ENCODE measurements at places on chromosomes 6 and 20.
A peak's percentile ranks its signal among the peaks of the same experiment; 100 is the strongest.

DNA sequence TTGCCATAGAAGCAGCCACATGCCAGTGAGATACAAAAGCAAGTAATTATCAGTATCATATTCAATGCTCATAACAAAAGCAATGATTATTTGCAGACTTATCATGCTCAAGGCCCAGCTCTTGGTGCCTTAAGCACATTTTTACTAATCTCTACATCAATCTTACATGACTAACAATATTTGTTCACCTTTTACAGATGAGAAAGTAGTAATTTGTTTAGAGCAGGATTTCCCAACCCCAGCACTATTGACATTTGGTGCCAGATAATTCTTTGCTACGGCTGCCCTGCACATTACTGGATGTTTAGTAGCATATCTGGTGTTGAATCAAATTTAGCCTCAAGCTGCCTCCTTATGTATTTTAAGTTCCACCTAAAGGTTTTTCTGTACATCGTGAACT, 19.0 kb upstream of the DOK5 start:
- DNase-seq = no peak

- no peak for DNase-seq
These were observed 13.8 kb upstream of the SIRT5 start for GRCh38 chr6:13560651-13561044.

- DNase-seq = no peak
These were observed 27.3 kb downstream of the RRBP1 start for GRCh38 chr20:17654649-17655285.

DNA sequence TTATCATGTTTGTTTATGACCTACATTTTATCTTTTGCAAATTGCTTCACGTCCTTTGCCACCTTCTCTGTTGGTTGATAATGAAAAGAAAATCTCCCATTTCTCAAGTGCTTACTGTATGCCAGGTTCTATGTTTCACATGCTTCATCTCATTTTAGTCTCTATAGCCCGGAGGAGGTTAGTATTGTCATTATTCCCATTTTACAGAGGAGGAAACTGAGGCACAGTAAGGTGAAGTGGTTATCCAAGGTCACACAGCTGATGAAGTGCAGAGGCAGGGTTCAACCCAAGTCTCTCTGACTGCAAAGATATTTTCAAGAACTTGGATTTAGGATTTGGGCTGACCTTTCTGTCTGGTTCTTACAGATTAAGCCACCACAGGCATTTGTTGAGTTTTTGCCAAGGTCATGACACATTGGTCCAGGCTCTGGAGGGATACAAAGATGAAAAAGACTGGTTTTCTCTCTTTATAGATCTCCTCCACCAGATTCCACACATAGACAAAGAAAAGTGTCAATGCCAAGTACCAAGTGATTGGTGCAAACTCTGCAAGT, 20.6 kb downstream of the CNBD2 start:
- DNase-seq = no peak

- DNase-seq = no peak
These were observed 53.4 kb downstream of the EDN1 start for GRCh38 chr6:12343440-12344162.

- no peak for DNase-seq
These were observed 21.5 kb upstream of the MRPS18A start for GRCh38 chr6:43708860-43709653.

DNA sequence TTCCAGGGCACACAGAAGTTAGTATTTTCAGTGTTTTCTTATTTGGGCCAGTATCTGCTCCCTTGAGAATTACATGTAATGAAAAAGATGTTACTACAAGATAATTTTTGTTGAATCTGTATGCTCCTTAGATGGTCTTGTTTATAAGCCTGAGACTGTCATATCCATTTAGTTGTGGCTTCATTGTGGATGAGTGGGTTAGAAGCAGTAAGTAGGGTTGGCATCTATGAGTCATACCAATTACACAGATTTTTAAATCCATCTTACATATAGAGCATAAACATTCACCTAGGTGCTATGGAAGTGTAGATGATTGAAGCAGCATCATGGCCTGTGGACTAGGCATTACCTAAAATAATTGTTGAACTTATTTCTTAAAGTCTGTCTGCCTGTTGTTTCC, 13.5 kb upstream of the BAG2 start:
- no peak for DNase-seq

DNA sequence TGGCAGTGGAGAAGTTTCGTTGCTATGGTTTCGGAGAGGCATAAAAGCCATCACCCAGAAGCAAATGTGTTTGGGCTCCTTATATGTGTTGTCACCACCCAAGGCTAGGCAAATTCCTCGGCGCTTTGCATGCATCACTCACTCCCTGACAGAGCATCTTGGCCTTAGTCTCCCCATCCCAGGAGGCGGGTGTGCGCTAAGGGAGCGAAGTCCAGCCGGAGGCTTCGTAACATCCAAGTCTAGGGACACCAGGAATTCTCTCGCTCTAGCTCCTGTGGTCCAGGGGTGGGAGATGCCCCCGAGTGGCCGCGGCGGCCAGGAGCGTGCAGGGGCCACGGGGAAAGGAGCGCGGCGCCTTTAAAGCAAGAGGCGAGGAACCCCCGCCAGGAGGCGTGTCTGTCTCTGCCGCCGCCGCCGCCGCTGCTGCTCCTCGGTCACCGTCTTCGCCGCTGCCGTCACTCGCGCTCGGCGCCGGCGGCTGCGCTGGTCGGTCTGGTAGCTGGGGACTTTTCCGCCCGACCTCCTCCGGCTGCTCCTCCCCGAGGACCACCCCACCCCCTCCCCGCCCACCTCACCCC, at the start of gene GRIK2:
TSS of gene GRIK2 (plus strand) at position 458 of the 578 bp plus-strand sequence.
- no peak for DNase-seq

GRCh38 chr6:41470029-41470330, 76.2 kb upstream of the FOXP4 start:
- no peak for DNase-seq

- DNase-seq = no peak
These were observed 140.8 kb downstream of the ALDH8A1 start for GRCh38 chr6:134809130-134809529.

- no peak for DNase-seq
These were observed 253.2 kb downstream of the DLL1 start for GRCh38 chr6:170037541-170038250.

DNA sequence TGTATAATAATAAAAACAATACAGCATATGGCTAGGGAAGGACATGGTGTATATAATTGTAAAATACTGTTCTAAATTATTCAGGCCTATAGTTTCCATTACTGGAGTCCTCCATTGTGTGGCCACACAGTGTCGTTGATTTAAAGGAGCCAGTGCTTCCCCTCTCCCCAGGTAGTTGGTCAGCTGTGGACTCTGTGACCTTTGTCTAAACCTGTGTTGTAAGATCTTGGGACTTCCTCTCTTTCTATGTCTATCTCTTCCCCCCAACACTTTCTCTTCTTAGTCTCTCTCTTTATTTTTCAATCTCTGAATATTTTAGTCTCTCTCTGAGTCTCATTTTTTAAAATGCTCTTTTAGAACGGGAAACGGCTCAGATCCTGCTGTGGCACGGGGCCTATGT, 35.6 kb downstream of the BRPF3 start:
- no peak for DNase-seq

DNA sequence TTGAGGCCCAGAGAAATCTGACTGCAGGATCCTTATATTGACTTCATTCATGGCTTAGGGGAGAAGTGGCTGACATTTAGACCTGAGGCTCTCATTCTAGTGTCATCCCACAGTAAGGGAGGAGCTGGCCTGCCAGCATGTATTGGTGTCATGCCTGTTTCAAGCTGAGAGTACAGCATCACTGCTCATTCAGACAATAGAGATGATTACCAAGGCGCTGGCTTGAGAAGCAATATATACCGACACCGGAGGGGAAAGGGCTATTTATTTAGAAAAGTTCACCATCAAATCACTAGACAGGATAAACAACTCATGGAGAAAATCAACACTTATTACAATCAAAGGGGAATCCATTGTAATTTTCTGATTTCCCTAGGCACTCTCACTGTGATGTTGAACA, 84.4 kb upstream of the HDAC2 start:
- no peak for DNase-seq

DNA sequence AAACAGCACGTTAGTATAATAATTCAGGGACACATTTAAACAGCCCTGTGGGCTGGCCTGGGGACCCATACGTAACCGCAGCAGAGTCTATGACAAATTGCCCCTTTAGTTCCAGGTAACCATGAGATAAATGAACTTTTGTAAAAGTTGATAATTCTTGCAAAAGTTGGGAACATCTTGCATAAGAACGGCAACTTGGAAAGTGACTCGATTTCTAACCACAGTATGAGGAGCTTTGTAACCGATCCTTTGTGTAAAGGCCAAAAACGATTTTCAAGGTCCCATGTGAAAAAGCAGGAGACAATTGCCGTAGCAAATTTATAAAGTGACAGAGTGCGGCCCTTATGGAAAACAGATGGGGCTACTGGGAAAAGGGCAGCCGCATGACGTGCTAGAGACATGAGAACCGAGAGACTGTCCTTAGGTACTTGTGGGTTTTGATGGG, 81.6 kb downstream of the PSMG4 start:
- DNase-seq = no peak

GRCh38 chr20:31708736-31709534, 13.7 kb downstream of the BCL2L1 start:
- DNase-seq = no peak

DNA sequence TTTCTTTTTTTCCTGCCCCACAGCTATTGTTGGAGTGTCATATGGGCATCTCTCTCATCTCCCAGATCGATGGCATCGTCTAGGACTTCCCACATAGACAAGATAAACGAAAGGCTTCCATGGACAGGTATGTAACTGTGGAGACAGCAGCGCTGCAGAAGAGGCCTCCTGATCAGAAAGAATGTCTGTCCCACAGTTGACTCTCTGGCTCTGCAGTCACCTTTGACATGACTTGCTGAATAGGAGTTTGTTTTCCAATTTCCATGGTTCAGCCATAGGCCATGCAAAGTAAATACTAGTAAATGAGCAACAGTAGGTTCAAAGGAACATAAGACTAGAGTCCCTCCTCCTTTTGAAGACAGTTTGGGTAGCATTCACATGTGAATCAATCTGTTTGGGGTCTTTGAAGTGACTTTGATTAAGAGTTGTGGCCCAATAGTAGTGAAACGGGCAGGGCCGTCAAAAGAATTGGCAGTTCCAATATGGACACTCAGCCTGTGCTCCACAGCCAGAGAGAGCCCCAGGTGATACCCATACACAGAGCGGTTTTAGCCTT, 134.7 kb upstream of the IFNGR1 start:
- DNase-seq = no peak

- DNase-seq = peak; percentile 44
These were observed 2.7 kb downstream of the L3MBTL3 start for GRCh38 chr6:130020907-130021629.

- DNase-seq = no peak
These were observed 6.8 kb downstream of the CGA start for GRCh38 chr6:87088076-87088475.

- no peak for DNase-seq
These were observed 23.6 kb downstream of the CYP39A1 start for GRCh38 chr6:46628976-46629375.

DNA sequence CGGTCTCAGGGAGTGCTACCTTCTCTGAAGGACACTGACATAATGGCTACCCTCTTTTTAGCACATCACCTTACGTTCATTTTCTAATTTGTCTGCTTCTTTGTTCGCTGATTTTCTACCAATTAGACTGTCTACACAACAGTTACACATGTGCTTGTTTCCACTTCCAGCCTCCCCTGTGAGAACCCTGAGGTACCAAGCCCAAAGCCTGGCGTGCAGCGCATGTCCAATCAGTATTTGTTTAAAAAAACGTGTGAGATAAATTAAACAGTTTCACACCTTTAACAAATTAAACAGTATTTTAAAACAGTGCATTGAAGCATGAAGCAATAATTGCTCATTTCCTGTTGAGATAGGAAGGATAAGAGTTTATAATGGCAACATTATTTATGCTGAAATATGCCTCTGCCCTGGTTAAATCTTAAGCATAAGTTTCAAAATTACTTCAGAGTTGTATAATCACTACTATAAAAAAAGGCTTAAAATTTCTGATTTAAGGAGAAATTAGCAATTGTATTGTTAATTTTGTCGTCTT, 88.9 kb downstream of the MAP3K5 start:
- no peak for DNase-seq

GRCh38 chr6:166950443-166950821, 5.9 kb downstream of the RNASET2 start:
- DNase-seq = no peak

DNA sequence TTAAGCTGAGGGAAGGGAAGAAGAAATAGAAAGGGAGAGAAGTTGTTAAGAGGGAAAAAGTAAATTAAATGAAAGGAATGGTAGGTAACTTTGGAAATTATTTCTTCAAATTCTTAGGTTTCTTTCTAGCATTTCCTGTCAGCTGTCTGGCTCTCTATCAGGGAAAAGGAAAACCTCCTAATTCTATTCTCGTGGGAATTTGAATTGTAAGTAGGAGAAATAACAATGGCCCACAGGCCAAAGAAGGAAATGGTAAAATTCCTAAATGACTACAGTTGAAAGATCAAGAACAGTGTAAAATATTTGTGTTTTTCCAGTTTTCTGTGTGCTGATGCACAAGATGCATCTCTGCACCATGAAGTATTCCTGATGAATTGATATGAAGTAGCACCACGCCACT, 173.0 kb downstream of the IBTK start:
- no peak for DNase-seq

GRCh38 chr20:44145131-44145775, 41.7 kb downstream of the JPH2 start:
- no peak for DNase-seq

GRCh38 chr20:18267815-18268214, 20.5 kb upstream of the ZNF133 start:
- no peak for DNase-seq

DNA sequence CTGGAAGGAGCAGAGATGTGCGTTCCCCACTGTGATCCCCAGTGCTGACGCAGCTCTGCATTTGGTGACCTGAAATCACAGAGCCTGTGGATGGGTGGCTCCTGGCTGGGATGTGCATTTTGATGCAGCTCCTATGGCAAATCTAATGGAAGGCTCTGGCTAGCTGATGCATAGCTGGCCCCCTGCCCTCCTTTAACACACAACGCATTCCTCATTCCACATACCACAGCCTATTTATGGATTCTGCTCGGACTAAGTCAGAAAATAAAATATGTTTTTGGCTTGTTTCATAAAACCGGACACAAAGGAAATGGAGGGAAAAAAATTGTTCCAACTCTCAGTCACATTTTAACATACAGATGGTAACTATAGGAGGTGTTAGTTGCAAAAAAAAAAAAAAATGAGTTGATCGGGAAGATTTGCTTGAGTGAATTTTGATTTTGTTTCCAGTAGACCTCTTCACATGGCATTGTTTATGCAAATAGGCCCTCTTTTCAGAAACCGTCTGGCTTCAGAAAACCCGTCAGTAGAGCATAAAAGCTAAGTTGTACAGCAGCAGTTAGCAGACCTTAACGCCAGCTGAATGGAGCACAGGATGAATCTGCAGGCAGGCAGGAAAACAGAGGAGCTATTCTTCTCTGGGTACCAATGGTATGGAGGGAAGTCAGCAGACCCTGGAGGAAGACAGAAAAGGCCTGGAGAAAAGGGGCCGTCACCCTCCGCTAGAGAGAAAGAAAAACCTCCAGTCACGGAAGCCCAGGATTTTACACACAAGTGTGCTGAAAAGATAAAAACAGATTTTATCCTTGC, 215.4 kb downstream of the HDGFL1 start:
- DNase-seq = no peak

All from GM19239 (cell line).